Upper lobe of right lung (tissue), 1 donor: ENCODE measurements at places on chromosomes 1 and 21. TPM values are rescaled to one million over a fixed set of nuclear protein-coding genes. Genes with fewer than 3 reads are reported as not detected.
A peak's percentile ranks its signal among the peaks of the same experiment; 100 is the strongest.

PTPRU gene
- total RNA-seq, result 45.5 TPM

ACKR1 gene
- 146 TPM for total RNA-seq

CASQ2 gene
- 1.3 TPM for total RNA-seq

CCSAP gene
- total RNA-seq, result 9.1 TPM

SRSF10 gene
- 96.0 TPM for total RNA-seq

LAMC2 gene
- total RNA-seq, result 42.2 TPM

DNA sequence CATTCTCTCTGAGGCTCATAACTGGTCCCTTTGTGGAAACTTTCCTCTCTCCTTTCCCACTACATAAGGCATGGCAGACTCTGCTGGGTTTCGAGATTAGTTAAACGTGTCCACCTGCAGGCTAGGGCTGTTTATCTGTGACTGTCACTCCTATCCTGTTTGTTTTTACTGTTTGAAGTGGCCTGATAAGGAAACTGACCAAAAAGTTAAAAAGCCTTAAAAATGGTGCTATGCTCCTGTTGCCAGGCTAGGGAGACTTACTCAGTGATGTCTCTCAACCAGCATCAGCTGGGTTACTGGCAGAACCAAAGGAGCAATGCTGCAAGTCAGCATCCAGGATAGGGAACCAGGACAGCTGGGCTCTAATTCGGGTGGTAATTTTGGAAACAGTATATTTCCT lies 3.9 kb downstream of the PIGV start:
- no peaks in the 10 kb centered on the region for H3K27me3 ChIP-seq
- H3K4me3 ChIP-seq, result no peak overlapping the region
- H3K36me3 ChIP-seq, result peaks cover 16% of the 10 kb centered on the region
- H3K27ac ChIP-seq, result no peak overlapping the region
- DNase-seq, result no peak

- H3K4me1 ChIP-seq, result no peaks in the 10 kb centered on the region
- H3K4me3 ChIP-seq, result no peak overlapping the region
- H3K27ac ChIP-seq, result peak overlapping the region; percentile 14
- H3K27me3 ChIP-seq, result no peaks in the 10 kb centered on the region
These were observed 75.5 kb upstream of the DYNLT5 start for GRCh38 chr1:66676613-66677298.

DNA sequence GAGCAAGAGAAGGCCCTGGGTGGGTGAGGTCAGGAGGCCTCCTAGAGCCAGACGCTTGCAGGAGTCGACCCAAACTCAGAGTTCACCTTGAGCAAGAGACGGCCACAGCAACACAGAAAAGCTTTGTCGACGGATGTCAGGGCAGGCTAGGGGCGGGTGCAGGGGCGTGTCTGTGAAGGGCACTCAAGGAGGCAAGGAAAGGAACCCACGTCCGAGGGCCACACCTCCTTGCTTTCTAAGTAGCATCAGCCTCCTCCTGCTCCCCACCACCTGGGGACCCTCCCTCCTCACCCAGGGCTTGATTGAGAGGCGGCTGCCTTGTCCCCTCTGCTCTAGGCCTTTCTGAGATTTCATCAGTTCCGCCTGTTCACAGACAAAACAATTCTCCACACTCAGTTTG lies 92.1 kb downstream of the OMA1 start:
- no peaks in the 10 kb centered on the region for H3K4me1 ChIP-seq
- H3K36me3 ChIP-seq, result no peaks in the 10 kb centered on the region
- DNase-seq, result no peak
- H3K27ac ChIP-seq, result no peak overlapping the region
- no peaks in the 10 kb centered on the region for H3K27me3 ChIP-seq
- no peak overlapping the region for H3K4me3 ChIP-seq

- H3K27me3 ChIP-seq, result no peaks in the 10 kb centered on the region
- H3K4me3 ChIP-seq, result no peak overlapping the region
- no peak overlapping the region for H3K27ac ChIP-seq
- no peaks in the 10 kb centered on the region for H3K36me3 ChIP-seq
- DNase-seq, result no peak
These were observed 164.2 kb downstream of the RHOU start for GRCh38 chr1:228899421-228899956.

- no peak for DNase-seq
- no peak overlapping the region for H3K27ac ChIP-seq
- no peak overlapping the region for H3K4me3 ChIP-seq
- H3K4me1 ChIP-seq, result no peaks in the 10 kb centered on the region
- H3K36me3 ChIP-seq, result no peaks in the 10 kb centered on the region
- H3K27me3 ChIP-seq, result peaks cover 4% of the 10 kb centered on the region
These were observed 34.0 kb upstream of the PROX1 start for GRCh38 chr1:213953806-213954205.

- H3K27me3 ChIP-seq, result no peaks in the 10 kb centered on the region
- H3K4me3 ChIP-seq, result no peak overlapping the region
- H3K27ac ChIP-seq, result peak overlapping the region; percentile 51
- peaks cover 29% of the 10 kb centered on the region for H3K4me1 ChIP-seq
These were observed 78.8 kb downstream of the SPSB1 start for GRCh38 chr1:9371391-9371935.

DNA sequence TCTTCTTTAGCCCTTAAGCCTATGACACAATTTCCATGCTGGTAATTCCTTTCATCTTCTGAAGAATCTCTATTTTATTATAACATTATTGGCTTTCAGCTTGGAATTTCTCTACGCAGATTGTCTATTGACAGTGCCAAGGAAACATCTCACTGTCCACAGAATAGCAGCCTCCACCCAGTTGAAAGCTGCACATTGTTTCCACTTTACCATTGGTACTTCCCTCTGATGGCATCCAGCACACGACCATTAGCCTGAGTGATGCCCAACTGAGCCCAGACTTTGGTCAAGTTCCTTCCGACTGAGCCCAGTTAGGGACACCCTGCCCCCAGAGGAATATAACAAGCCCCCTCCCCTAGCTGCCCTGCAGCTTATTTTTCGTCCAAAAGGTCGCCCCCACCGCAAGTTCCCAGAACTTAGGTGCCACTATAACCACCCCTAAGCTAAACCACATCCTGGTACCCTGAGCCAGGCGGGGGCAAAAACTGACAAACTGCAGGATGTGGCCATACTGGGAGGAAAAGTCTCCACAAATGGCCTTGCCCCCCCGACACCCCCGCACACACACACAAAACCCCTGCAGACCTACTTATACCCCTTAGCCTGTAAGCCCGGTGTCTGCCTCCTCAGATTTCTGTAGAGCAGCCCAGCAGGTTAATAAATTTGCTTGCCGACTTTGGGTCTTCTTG lies 13.2 kb downstream of the GBP5 start:
- peaks cover 20% of the 10 kb centered on the region for H3K4me1 ChIP-seq
- no peak overlapping the region for H3K4me3 ChIP-seq
- no peaks in the 10 kb centered on the region for H3K27me3 ChIP-seq
- no peak overlapping the region for H3K27ac ChIP-seq
- DNase-seq, result peak; percentile 49

DNA sequence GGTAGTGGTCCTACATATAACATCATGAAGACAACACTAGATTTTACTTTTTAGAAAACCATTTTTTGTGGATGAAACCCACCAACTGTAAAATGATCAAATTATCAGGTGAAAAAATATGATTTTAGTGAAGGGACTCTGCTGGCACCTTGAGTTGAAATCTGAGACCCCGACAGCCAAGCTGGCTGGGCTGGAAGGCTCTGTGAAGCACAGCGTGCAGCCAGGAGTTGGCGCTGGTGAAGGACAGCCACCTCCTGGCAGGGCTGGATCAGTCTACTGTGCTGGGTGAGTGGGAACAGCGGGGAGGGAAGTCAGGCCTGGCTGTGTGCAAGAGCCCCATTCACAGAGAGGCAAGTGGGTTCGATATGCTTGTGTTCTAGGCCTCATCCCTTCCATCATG lies 47.9 kb downstream of the DDAH1 start:
- no peaks in the 10 kb centered on the region for H3K27me3 ChIP-seq
- H3K4me1 ChIP-seq, result no peaks in the 10 kb centered on the region
- no peak for DNase-seq
- no peaks in the 10 kb centered on the region for H3K36me3 ChIP-seq
- H3K4me3 ChIP-seq, result no peak overlapping the region

DNA sequence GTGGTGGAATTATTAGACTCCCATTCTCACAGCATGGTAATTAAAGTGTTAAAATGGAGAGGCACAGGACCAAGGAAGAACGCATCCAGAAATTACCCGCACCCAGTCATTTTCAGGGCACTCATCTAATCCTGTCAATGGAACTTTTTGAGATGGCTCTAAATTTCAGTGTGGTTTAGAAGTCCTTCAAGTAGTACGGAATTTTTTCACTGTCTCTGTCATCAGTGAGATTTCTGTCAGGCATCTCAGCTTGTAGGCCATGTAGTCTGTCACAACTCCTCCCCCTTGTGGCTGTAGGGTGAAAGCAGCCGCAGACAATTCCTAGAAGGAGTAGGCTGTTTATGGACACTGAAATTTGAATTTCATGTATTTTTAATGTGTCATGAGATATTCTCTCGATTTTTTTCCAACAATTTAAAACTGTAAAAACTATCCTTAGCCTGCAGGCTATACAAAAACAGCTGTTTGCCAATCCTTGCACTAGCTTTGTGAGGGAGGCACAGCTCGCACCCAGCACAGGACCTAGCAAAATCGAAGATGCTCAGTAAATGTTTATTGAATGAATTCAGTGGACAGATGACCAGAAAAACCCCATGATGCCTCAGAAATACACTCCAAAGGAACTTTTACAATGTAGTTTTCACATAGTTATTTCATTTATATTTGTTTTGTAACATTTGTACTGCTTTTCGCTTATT lies 6.6 kb upstream of the NUP133 start:
- no peak overlapping the region for H3K4me3 ChIP-seq
- no peaks in the 10 kb centered on the region for H3K4me1 ChIP-seq
- H3K36me3 ChIP-seq, result peaks cover 30% of the 10 kb centered on the region
- DNase-seq, result no peak
- H3K27me3 ChIP-seq, result no peaks in the 10 kb centered on the region

DNA sequence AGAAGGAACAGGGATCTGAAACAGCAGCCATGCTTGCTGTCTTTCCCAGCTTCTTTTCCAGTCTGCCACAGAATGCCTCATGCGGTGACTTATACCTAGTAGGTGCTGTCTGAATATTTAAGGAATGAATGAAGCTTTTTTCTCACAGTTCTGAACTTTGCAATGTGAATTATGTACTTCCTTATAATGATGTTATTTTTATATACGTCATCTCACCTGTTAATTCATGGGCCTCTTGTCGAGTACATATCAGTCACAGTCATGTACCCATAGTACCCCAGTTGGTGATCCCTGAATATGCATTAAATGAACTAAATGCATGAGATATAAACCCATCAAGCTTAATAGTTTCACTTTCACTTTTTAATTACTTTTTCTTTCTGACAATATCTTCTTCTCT lies 132.7 kb downstream of the NTNG1 start:
- no peak for DNase-seq
- H3K36me3 ChIP-seq, result no peaks in the 10 kb centered on the region
- no peak overlapping the region for H3K4me3 ChIP-seq
- H3K27ac ChIP-seq, result no peak overlapping the region
- no peaks in the 10 kb centered on the region for H3K27me3 ChIP-seq

DNA sequence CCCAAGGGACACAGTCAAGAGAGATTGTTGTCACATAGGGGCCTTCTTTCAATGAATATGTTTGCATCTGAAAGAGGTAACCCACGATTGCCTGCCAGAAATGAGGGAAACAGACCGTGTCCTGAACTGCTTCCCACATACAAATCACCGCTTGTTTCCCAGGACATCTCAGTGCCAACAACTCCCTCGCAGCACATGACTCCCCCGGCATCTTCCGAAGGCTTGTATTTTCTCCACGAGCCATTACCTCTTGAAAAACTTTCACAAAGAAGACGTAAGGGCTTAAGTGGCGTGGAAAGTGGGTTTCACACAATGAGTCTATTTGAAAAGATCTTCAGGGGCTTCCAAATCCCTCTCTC lies 31.6 kb upstream of the PDE9A start:
- peaks cover 4% of the 10 kb centered on the region for H3K4me1 ChIP-seq
- H3K36me3 ChIP-seq, result no peaks in the 10 kb centered on the region
- peaks cover 23% of the 10 kb centered on the region for H3K27me3 ChIP-seq
- H3K27ac ChIP-seq, result no peak overlapping the region
- peak; percentile 8 for DNase-seq

GRCh38 chr1:21801100-21801499 lies 11.0 kb upstream of the LDLRAD2 start:
- DNase-seq, result no peak
- H3K4me3 ChIP-seq, result no peak overlapping the region
- H3K27me3 ChIP-seq, result no peaks in the 10 kb centered on the region
- H3K36me3 ChIP-seq, result no peaks in the 10 kb centered on the region
- no peaks in the 10 kb centered on the region for H3K4me1 ChIP-seq

DNA sequence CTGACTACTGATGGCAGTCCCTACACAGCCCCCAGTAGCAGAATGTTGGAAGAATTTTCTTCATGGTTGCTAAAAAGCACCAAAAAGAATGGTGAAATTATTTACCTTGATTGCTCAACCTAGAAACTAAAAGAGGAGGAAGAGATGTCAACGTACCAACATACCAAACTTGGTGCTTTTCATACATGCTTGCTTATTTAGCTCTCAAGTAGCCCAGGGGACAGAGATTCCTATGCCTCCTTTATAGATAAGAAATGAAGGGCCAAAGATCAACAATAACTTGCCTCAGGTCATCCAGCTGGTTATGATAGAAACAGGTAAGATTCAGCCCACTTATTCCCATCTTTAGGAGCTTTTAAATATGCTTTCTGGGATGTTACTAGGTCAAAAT lies 170.6 kb downstream of the PIGK start:
- no peaks in the 10 kb centered on the region for H3K27me3 ChIP-seq
- DNase-seq, result no peak
- H3K27ac ChIP-seq, result no peak overlapping the region
- no peak overlapping the region for H3K4me3 ChIP-seq
- H3K4me1 ChIP-seq, result no peaks in the 10 kb centered on the region
- no peaks in the 10 kb centered on the region for H3K36me3 ChIP-seq

DNA sequence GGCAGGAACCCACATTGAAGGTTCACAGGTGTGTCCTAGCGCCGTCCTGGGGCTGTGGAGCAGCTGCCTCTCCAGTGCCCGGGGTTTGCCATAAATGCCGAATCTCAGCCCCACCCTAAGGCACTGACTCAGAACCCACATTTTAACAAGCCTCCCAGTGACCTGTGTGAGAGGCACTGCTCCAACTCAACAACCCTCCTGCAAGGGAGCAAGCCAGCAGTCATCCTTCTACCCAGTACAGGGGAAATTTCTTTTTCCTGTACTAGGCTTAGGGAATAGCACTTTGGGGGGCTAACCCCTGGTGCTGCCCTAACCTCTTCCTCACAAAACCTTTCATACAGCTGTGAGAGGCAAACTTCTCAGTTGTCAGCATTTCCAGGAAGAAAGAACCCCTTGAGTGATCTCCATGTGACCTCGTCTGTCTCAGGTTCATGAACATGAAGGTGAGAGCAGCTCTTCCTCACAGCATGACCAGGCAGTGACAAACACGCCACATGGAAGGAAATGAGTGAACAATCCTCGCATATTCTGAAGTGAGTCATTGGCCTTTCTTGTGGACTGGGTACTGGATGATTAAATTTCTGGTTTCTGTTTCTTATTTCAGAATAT lies 11.4 kb upstream of the BCAR3 start:
- H3K4me3 ChIP-seq, result no peak overlapping the region
- no peaks in the 10 kb centered on the region for H3K27me3 ChIP-seq
- peak; percentile 63 for DNase-seq
- H3K36me3 ChIP-seq, result no peaks in the 10 kb centered on the region
